ENCODE measurements at places on chromosomes 2 and 18.

DNA sequence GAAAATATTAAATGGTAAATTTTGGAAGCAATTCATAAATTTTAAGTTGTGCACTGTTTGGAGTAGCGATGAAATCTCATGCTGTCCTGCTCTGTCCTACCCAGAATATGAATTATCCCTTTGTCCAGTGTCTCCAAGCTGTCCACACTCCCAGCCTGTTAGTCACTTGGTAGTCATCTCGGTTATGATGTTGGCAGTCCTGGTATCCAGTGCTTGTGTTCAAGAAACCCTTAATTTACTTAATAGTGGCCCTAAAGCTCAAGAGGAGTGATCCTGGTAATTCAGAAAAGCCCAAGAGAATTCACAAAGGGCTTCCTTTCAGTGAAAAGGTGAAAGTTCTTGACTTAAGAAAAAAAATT is 71.8 kb upstream of the STAM2 start:
- no peak for DNase-seq

DNA sequence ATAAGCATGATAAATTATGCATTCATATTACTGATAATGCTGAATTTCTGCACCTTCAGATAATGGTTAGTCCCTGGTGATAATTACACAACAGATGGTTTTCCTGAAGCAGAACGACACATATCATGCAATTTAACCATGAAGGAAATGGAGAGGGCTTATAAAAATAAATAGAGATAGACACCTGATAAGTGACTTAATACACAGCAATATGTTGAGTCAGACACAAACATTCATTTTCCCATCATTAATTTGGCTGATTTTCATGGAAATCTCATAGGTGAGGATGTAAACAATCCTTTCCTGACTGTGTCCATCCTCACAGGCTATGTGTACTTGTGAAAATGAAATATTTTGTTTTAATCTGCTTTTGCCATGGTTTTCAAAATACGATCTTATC is 36.9 kb upstream of the DSEL start:
- DNase-seq = no peak

GRCh38 chr2:105357122-105357521 is 19.8 kb downstream of the C2orf49 start:
- DNase-seq = no peak

DNA sequence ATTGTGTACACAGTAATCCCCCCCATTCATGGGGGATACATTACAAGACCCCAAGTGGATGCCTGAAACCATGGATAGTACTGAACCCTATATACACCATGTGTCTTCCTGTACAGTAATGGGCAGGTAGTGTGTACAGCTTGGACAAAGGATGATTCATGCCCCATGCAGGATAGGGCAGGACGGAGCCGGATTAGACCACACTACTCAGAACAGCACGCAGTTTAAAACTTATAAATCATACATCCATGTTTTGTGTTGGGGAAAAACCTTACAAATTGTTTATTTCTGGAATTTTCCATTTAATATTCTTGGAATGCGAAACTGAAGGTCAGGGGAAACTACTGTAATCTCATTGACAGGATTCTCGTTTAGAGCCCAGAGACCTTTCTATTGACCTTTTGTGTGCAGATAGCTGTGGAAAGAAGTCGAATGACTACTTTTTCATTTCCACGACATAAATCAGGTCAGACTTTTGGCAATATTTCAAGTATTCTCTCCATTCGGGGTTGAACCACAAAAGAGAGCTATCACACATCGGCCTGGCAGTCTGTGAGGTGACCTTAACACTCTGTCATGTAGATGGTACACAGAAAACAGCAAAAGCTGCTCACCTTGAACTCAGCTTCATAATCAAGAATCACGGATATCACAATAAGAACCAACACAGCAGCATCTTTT is 9.9 kb upstream of the YPEL5 start:
- no peak for DNase-seq

- peak; percentile 95 for DNase-seq
These were observed 64.3 kb downstream of the BABAM2 start for GRCh38 chr2:27954771-27955383.

DNA sequence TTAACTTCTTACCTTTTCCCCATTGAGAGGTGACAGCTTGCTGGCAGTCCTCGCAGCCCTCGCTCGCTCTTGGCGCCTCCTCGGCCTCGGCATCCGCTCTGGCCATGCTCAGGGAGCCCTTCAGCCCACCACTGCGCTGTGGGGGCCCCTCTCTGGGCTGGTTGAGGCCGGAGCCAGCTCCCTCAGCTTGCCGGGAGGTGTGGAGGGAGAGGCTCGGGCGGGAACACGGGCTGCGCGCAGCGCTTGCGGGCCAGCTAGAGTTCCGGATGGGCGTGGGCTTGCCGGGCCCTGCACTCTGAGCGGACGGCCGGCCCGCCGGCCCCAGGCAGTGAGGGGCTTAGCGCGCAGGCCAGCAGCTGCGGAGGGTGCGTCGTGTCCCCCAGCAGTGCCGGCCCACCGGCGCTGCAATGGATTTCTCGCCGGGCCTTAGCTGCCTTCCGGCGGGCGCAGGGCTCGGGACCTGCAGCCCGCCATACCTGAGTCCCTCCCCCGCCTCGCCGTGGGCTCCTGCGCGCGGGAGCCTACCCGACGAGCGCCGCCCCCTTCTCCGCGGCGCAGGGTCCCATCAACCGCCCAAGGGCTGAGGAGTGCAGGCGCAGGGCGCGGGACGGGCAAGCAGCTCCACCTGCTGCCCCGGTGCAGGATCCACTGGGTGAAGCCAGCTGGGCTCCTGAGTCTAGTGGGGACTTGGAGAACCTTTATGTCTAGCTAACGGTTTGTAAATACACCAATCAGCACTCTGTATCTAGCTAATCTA is 335.0 kb downstream of the CBLN2 start:
- DNase-seq = no peak

- DNase-seq = no peak
These were observed 1379.1 kb upstream of the CDH2 start for GRCh38 chr18:29556070-29556469.

DNA sequence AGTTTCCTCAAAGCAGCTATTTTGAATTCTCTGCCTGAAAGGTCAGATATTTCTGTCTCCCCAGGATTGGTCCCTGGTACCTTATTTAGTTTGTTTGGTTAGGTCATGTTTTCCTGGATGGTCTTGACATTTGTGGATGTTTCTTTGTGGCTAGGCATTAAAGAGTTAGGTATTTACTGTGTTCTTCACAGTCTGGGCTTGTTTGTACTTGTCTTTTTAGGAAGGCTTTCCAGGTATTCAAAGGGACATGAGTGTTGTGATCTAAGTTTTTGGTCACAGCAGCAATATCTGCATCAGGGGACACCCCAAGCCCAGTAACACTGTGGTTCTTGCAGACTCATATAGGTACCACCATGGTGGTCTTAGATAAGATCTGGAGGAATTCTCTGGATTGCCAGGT is 11.8 kb downstream of the MYO3B start:
- no peak for DNase-seq

DNA sequence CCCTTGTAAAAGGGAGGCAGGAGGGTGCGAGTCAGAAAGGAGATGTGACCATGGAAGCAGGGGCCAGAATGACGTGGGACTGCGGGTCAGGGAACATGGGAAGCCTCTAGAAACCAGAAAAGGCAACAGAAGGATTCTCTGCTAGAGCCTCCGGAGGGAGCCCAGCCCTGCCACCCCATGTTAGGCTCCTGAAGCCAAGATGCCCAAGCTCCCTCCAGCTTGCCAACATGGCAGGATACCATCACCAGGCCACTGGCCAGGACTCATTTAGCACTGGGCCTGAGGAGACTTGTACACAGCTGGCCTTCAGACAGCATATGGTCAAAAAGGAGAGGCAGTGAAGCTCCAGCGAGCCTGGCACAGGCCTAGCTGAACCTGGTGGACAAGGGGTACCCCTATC is 5.6 kb downstream of the TMEM247 start:
- DNase-seq = no peak

DNA sequence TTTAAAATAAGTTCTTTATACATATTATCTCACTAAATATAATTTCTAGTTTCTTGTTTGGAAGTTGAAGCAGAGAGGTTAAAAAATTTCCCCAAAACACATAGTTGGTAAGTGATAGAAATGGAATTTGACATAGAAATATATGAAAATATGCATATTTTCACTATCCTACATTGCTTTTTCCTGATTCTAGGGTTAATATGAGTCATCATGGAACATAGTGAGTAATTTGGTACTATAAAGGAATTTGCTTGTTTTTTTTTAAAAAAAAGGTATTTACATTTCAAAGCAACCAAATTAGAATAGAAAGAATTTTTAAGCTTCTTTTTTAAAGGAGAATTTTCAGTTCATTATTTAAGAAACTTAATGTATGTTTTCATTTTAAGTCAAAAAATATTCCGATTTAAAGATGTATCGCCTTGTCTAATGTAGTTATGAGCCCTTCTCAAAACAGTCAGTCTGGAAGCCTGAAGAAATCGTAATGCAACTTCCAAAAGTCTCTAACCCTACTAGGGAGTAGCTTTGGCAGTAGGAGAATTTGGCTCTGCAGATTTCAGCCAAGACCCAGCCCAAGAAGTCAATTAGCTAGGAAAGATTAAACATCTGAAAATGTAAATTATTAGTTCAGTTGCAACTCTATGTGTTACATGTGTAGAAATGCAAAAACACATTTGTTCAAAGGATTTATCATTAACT is 147.3 kb downstream of the RDH14 start:
- DNase-seq = no peak

DNA sequence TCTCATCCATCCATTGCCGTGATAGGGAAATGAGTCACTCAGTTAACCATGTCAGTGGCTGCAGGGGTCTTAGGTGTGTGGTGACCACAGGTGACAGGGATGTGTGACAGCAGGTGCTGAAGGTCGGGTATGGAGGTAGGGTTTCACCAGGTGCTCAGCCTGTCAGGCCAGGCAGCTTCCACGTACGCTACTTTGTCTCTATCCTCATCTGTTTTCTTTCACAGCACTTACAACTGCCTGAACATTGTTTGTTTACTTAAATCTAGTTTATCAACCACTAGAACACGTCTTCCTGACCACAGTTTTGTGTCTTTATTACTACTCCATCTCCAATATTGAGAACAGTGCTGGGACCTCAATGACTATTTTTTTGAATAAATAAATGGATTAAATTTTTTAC is 11.4 kb upstream of the UXS1 start:
- no peak for DNase-seq

- no peak for DNase-seq
These were observed 7.3 kb downstream of the TNFRSF11A start for GRCh38 chr18:62332431-62332830.
